Stimulated activated CD8-positive, alpha-beta memory T cell treated with anti-CD3 and anti-CD28 coated beads, Interleukin-15, amount 100 ng/mL, for 1 hour (primary cell): ENCODE measurements at places on chromosomes 2 and 18.

- DNase-seq = no peak
Observed at GRCh38 chr2:189587780-189588179, 7.2 kb upstream of the SLC40A1 start.

GRCh38 chr2:230575642-230576324 is 136.9 kb upstream of the CAB39 start:
- peak; percentile 32 for DNase-seq

DNA sequence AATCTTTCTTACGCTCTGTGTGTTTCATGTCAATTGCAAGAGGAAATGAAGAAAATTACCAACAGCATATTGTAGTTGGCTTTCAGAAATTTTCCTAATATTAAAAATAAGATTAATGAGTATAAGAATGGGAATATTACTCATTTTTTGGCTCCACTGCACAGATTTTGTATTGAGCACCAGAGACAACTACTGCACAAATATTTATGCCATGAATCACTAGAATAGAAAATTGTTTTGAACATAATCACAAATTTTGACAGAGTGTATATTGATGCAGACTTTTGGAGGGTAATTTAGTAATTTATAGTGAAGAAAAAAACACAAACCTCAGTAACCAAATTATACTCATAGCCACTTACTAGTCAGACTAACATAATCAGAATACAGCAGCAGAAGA is 118.3 kb downstream of the DOK6 start:
- DNase-seq = no peak

- DNase-seq = no peak
Observed at GRCh38 chr2:96525211-96525507, 11.4 kb upstream of the ARID5A start.

DNA sequence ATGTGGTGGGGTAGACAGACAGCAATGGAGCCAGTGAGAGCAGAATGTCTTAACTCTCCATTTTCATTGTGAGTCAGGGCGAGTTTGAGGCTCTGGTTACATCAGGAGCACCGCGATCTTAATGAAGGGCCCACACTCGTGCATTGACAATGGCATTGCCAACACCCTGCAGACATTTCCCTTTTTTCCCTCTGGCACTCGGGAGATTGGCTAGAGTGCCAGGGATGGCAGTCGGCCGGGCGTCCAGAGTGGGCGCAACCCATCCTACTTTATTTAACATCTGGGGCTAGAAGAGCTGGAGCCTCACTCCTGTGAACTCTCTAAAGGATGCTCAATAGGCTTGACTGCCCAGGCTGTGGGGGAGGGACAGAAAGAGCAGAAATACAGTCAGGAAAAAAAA is 9.7 kb downstream of the PROKR1 start:
- DNase-seq = no peak

DNA sequence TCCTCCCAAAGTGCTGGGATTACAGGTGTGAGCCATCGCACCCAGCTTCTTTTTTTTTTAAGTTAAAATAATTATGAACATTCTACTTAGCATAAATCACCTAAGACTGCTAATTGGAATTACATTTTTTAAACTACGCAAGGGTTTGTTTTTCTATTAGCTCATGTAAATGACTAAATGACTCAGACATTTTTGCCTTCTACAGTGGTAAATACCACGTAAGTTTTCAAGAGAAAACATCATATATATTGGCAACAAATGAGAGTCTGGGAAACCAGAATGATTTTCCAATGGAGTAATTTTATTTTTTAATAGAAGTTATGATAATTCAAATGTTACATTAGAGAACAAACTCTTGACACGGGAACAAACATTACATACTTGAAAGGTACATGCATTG is 259.0 kb downstream of the ZNF385B start:
- DNase-seq = no peak

GRCh38 chr18:29123706-29124530 is 947.0 kb upstream of the CDH2 start:
- no peak for DNase-seq

DNA sequence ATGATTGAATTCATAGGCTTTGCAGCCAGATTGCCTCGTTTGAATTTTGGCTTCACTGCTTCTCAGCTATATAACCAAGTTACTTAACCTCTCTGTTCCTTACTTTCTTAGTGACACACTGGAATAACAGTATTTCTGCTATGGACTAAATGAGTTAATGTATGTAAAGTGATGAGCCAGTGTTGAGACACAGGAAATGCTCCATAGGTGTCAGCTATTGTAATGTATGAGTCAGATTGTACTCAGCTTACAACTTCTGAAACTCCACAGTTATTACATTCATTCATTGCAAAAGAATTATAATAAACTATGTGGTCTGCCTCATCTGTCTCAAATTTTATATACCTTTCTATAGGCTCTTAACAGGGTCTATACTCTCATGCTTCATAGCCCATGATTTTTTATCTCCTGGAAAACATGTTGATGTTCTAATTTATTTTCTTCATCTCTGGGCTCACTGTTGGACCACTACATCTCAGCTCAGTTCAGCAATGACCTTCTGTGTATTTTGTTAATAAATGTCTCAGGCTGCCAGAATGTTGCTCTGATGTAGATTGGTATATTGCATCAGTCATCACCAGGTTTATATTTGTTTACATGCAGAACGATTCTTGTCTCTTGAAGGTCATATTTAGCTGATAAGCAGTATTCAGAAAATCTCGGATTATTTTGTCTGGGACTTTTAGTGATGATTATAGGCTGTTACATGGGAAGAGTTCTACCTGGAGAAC is 76.2 kb downstream of the MAP3K20 start:
- DNase-seq = no peak

DNA sequence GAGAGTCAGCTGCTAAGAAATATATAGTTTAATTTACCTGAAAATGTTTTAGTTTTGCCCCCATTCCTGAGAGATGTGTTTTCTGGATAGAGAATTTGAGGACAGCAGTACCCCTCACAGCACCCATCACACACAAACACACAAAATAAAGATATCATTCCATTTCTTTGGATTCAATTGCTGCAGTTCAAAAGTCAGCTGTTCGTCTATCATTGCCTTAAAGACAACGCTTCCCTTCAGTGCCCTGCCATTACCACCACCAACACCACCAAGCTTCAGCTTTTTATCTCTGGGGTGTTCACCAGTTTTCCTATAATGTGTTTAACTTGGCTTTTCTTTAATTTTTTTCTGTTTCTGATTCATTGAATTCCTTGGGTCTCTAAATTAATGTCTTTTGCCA is 49.7 kb downstream of the RDH14 start:
- DNase-seq = no peak

- DNase-seq = no peak
Observed at GRCh38 chr2:118003396-118003824, 10.5 kb downstream of the CCDC93 start.

DNA sequence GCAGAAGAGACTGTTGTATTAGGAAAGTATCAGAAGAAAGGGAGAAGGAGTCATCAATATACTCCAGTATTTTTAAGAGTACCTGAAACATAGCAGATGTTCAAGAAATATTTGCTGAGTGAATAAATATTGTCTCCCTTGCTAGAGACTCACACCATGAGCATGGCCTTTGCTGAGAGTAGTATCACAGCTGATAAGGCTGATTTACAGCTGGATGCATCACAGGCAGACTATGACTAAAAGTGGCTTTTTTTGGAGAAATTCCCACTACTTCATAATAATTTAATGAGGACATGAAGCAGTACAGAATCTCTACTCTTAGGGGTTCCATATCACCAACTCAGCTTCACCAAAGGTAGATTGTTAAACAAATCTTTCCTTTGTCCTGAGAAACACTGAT is 373.3 kb downstream of the RBM43 start:
- DNase-seq = no peak

DNA sequence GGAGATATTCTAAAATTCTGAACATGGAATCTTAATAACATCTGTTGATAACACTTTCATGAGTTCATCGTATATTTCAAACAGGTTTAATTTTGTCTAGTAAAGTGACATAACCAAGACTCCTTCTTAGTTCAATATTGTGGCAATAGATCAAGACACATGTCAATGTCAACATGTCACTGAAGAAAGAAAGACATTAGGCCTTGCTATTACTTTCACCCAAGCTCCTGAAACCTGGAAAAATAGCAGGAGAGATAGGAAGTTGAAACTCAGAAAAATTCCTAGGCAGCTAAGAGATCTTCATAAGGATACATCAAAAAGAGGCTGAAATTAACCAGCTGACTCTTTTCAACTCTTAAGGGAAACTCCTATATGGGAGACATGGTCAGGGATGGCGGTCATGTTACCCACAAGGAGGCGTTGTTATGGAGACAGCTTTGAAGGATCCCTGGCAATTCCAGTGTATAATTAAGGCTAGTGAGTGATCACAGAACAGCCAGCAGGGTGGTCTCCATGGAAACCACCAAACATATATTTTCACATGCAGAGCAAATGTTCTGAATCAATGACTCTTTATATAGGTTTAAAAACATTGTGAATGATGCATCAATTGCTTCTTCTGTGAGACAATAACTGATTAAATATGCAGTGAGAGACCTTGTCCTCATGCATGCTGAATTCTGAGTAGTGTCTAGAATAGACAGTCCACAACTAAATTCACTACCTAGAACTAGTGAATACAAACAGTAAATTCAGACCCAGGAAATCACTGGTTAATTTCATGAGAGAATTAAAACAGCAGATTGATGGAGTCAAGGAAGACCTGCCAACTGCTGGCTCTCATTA is 115.3 kb upstream of the RIOK3 start:
- DNase-seq = no peak

DNA sequence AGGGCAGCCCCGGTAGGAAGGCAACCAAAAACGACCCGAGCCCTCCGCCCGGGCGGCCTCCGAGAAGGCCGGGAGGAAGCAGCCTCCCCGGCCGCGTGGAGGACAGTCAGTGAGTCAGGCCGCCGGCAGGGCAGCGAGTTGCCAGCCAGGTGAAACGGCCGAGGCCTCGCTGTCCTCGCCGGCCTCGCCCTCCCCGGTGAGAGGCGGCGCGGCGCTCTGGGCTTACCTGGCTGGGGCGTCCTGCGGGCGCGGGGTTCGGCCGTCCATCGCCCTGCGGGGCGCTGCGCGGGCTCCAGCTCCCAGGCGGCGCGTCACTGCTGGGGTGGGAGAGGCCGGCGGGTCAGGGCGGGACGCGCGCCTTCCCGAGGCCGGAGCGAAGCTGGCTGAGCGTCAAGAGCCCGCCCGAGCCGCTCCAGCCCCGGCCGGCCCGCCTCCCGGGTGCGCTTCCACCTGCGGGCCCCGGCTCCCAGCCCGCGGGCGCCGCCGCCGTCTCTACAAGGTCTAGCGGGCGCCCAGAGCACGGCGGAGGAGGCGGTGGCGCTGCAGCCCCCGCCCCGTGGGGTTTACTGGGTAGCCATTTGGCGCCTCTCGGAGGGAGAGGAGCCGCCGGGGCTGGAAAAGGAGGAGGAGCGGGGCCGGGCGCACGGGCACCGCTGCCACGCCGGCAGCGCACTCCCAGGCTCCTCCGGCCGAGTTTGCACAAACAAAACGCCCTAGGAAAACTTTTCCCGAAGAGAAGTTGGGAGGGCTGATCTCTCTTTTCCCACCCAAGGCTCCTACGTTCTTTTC is 499 bp downstream of the COBLL1 start:
- no peak for DNase-seq

DNA sequence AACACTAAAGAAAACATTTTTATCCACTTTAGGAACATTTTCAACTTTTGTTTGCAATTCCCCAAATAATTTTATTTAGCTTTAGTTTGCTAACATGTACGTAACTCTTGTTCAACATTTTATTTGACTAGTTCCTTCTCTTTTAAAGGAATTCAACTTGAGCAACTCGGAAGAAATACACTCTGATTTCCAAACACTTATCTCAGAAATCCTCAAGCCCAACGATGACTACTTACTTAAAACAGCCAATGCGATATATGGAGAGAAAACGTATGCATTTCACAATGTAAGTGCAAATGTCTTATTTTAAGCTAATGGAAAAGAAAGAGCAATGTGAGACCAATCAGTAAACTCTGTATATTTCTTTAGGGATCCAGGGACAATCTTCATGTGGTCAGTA is 10.1 kb downstream of the SERPINB10 start:
- DNase-seq = no peak

DNA sequence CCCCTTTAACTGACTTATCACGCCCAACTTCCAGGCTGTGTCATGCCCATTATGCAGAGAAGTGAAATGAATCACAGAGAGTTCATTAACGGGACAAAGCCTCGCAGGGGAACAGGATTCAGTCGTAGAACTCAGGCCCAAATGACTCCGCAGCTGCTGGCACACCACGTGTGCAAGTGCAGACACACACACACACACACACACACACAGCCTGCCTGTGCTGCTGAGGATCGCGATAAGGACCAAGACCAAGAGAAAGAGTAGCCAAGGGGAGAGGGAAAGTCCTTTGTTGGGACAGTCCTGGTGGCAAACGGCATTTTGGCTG is 90.0 kb upstream of the TAF1B start:
- DNase-seq = no peak

GRCh38 chr2:47485177-47485576 is 82.2 kb downstream of the MSH2 start:
- no peak for DNase-seq

DNA sequence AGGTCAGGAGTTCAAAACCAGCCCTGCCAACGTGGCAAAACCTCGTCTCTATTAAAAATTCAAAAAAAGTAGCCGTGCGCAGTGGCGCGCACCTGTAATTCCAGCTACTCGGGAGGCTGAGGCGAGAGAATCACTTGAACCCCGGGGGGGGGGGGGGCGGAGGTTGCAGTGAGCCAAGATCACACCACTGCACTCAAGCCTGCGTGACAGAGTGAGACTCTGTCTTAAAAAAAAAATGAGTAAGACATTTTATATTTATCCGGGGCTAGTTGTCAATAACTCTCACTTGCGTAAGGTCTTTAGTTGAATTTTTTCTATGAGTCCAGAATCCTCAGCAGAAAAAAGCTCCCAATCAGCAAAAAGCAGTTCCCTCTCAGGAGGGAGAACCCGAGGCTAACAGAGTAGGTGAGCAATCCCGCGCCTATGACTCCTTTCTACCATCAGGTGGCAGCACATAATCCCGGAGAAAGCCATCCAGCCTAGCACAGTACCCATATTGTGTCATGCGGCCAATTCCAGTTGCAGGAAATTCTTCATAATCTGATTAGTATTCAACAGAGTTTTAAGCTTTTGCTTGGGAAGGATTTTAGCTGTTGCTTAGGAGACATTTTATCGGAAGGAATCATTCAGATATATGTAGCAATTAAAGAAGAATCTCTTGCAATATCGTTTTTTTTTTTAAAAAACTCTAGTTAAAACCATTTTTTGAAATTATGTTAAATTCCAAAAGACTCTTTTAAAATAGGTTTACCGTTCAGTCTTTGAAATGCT is 11.9 kb upstream of the CRYGA start:
- DNase-seq = peak; percentile 26

GRCh38 chr2:71712158-71712818 is 258.9 kb downstream of the DYSF start:
- no peak for DNase-seq

GRCh38 chr18:79867666-79868065 is 69.9 kb downstream of the KCNG2 start:
- DNase-seq = no peak
